Naive thymus-derived CD8-positive, alpha-beta T cell (primary cell): ENCODE measurements at places on chromosomes 1 and 21. TPM values are rescaled to one million over a fixed set of nuclear protein-coding genes. Genes with fewer than 3 reads are reported as not detected.

DNA sequence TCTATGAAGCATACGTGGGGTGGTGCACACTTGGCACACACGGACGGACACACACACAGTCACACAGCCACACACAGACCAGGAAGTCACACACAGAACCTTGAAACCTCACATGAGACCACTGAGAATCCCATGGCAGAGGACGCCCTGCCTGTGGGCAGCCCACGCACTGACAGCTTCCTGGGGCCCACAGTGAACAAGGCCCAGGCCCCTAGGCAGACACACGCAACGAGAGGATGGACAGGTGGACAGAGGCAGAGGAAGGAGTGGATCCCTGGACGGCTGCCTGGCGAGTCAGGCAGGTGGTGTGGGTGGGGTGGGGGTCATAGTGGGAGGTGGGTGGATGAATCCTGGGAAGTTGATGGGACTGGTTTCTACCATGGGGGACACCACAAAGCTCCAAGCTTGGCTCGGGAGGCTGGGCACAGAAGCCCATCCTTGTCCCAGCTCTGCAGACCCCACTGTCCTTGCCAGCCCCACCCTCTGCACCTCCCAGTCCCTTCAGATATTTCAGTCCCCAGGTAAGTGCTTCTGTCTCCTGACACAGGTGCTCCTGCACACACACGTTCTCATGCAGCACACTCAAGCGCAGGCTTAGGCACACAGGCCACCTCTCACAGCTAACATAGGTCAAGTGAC is 49.1 kb downstream of the WNT9A start:
- no peaks in the 10 kb centered on the region for H3K36me3 ChIP-seq
- H3K27me3 ChIP-seq, result no peaks in the 10 kb centered on the region
- no peak overlapping the region for H3K4me3 ChIP-seq
- no peak overlapping the region for H3K27ac ChIP-seq
- H3K4me1 ChIP-seq, result peaks cover 46% of the 10 kb centered on the region

GRCh38 chr1:24364975-24365678 is 46.0 kb downstream of the GRHL3 start:
- no peaks in the 10 kb centered on the region for H3K27me3 ChIP-seq
- H3K4me3 ChIP-seq, result no peak overlapping the region
- no peaks in the 10 kb centered on the region for H3K36me3 ChIP-seq
- no peak for DNase-seq
- no peak overlapping the region for H3K27ac ChIP-seq

GRCh38 chr1:118998171-118998570 is 10.0 kb upstream of the TBX15 start:
- no peak for DNase-seq
- H3K4me1 ChIP-seq, result peaks cover 11% of the 10 kb centered on the region
- no peak overlapping the region for H3K27ac ChIP-seq
- no peak overlapping the region for H3K4me3 ChIP-seq

DNA sequence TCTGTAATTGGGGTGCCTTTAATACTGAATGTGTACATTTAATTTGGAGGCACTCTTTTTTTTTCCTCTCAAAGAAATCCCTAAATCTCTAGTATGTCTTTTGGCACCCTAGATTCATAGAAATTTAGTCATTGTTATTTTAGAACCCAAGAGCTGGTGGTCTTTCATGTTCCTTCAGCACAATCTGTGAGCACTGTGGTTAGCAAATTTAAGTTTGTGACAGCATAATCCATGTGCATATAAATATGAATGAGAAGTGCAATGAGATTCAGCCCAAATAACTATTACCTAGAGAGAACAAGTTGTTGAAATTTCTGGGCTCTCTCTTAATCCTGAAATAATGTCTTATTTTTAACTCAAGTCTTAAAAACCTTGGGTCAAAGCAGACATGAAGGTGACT is 4.5 kb downstream of the PPP1R8 start:
- H3K36me3 ChIP-seq, result peaks cover 59% of the 10 kb centered on the region
- no peak overlapping the region for H3K27ac ChIP-seq
- H3K4me3 ChIP-seq, result no peak overlapping the region
- DNase-seq, result no peak
- no peaks in the 10 kb centered on the region for H3K27me3 ChIP-seq

DNA sequence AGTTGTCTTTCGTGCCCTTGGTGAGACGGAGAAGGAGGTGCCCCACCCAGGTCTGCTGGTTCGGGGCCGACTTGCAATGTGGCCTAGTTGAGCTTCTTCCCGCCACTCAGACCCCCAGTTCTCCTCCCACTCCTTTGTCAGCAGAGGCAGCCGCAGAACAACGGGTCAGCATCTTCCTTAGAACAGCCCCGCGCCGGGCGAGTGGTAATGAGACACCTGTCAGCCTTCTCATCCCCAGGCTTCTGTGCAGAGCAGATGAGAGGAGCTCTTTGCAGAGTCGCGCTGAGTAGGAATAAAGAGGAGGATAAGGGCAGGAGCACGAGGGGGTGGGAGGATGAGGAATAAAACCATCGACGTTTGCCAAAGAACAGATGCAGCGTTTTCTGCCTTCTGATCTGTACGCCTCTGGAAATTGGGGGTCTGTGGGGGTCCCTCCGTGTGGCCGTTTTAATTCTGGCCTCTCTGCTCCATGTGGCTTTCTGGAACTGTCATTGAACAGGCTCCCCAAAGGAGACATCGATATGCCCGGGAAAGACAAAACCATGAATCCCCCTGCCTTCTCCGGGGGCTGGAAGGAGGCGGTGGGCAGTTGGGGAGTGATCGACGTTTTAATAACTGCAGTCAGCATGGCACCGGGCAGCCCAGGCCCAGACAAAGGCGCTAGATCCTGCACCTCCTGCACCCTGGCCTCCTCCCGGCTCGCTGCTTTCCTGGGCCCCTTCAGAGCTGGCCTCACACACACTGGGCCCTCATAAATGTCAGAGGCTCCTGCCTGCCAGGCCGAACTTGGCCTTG is 27.5 kb upstream of the IGSF21 start:
- H3K4me1 ChIP-seq, result no peaks in the 10 kb centered on the region
- peak overlapping the region; percentile 34 for H3K27ac ChIP-seq
- no peaks in the 10 kb centered on the region for H3K27me3 ChIP-seq
- H3K4me3 ChIP-seq, result no peak overlapping the region

- H3K27ac ChIP-seq, result no peak overlapping the region
- H3K36me3 ChIP-seq, result no peaks in the 10 kb centered on the region
- H3K4me1 ChIP-seq, result no peaks in the 10 kb centered on the region
- no peak overlapping the region for H3K4me3 ChIP-seq
- DNase-seq, result no peak
These were observed 30.0 kb downstream of the TMPRSS15 start for GRCh38 chr21:18373606-18374005.

DNA sequence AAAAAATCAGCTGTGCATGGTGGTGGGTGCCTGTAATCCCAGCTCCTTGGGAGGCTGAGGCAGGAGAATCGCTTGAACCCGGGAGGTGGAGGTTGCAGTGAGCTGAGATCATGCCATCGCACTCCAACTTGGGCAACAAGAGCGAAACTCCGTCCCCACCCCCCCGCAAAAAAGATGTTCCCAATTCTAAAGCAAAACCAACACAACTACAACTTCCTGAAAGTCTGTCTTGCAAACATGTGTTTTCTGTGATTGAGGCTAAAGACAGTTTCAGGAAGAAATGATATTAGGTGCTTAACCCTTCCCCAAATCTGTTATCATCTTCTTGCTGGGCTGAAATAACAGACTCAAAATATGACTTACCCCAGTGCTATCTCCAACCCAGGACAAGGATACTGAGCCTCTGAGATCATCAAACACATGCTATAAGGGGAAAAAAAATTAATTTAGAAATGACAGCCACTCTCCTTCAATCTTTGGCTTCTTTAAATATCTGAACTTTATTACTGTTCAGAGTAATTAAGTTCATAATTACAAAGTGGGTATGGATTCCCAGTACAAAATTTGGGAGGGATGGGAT is 28.5 kb downstream of the SORT1 start:
- DNase-seq, result no peak

GRCh38 chr21:38342739-38343138 is 85.9 kb downstream of the KCNJ15 start:
- no peak overlapping the region for H3K4me3 ChIP-seq
- H3K27ac ChIP-seq, result no peak overlapping the region
- no peak for DNase-seq
- no peaks in the 10 kb centered on the region for H3K4me1 ChIP-seq
- H3K27me3 ChIP-seq, result peaks cover 2% of the 10 kb centered on the region

DNA sequence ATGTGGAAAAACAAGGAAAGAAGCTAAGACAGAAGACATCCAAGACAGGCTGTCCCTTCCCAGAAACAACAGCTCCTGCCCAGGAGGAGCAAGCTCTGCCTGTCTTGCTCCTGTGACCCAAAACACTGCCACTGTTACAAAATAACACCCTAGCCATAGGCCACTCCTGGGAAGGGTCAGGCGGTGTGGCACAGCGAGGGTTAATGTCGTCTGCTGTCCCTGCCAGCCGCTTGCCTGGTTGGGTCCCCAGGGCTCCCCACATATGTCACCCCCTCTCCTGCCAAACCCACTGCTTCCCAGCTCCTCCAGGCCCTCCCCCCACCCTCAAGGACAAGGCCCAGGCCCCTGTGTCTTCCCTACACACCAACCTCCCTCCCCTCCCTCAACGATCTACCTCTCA is 3.9 kb upstream of the NHLH1 start:
- H3K27ac ChIP-seq, result no peak overlapping the region
- no peaks in the 10 kb centered on the region for H3K27me3 ChIP-seq
- no peak for DNase-seq
- no peak overlapping the region for H3K4me3 ChIP-seq

The CFHR3 gene
- not detected for polyA plus RNA-seq

The DSCAM gene
- not detected for polyA plus RNA-seq

DNA sequence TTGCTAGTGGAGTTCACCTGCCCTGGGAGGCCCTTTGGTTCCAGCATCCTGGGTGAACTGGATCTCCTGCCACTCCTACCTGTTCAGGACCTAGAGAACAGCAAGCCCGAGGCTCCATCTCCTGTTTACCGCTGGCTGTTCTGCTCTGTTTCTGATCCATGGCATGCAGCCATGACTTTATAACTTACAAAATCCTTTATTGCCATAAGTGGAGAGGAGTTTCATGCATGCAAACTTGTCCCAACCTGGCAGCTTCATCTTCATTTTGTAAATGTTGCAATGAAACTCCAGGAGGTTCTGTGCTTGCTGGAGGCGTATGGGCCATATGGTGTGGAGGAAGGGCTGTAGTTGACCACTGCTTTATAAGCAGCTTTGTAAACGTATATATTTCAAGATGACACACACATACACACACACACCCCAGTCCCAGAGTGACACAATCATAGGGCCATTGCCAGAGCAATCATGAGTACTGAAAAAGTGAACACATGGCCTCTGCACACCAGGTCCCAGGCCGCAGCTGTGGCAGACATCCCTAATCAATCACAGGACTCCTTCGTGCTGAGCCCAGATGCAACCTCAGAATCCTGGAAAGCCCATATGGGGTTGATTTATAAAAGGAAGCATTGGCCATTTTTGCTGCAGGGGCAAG is 69.0 kb downstream of the UBIAD1 start:
- H3K4me3 ChIP-seq, result no peak overlapping the region
- no peak overlapping the region for H3K27ac ChIP-seq
- DNase-seq, result no peak

- H3K27ac ChIP-seq, result no peak overlapping the region
These were observed 56.3 kb downstream of the ZP4 start for GRCh38 chr1:237834461-237834860.

DNA sequence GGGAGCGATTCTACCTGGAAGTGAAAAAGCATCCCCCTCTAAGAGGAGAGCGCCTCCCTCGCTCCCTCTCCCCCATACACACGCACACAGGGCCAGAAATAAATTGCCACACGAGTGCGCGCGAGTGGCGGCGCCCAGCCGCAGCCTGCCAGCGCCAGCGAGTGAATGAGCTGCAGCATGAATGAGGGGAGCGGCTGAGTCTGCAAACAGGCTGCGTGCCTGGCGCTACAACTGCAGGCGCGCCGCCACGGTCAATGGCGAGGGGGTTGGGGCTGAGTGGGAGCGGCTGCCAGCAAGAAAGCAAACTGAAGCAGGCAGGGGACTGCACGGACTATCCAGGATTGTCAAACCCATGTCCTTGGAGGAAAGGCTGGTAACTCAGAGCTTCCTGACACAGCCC is 2.2 kb downstream of the CAMK1G start:
- no peak overlapping the region for H3K27ac ChIP-seq
- DNase-seq, result no peak
- peaks cover 16% of the 10 kb centered on the region for H3K27me3 ChIP-seq
- no peaks in the 10 kb centered on the region for H3K36me3 ChIP-seq

The NES gene
- not detected for polyA plus RNA-seq

The TRIM67 gene
- not detected for polyA plus RNA-seq

DNA sequence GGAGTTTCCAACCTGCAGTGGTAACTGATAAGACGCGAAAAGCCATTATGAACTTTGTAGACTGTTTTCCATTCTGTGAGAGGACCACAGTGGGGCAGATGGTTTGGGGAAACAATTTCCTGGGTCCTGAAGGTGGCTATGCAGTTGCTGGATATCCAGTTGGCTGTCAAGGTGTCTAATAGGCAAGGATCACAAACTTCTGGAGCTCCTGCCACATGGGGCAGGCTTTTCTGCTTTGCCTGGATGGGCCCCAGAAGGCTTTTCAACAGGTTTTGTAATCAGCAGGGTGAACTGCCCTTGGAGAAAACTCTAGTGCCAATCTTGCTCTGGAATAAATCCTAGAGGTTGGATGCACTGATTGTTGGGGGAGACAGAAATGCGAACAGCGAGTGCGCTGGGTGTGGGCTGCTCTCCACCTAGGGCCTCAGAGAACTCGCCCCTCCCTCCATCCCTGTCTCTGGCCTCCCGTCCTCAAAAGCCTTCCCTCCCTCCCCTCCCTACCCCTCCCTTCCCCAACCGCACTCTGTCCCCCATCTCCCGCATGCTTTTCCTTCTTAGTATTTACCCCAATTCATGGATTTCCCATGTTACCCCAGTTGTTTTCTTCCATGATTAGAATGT is 210.3 kb upstream of the USP24 start:
- no peaks in the 10 kb centered on the region for H3K4me1 ChIP-seq
- no peak overlapping the region for H3K27ac ChIP-seq
- DNase-seq, result no peak
- no peaks in the 10 kb centered on the region for H3K36me3 ChIP-seq

GRCh38 chr1:164608651-164609057 is 49.7 kb downstream of the PBX1 start:
- H3K4me1 ChIP-seq, result no peaks in the 10 kb centered on the region
- no peak overlapping the region for H3K27ac ChIP-seq
- H3K27me3 ChIP-seq, result peaks cover 4% of the 10 kb centered on the region

DNA sequence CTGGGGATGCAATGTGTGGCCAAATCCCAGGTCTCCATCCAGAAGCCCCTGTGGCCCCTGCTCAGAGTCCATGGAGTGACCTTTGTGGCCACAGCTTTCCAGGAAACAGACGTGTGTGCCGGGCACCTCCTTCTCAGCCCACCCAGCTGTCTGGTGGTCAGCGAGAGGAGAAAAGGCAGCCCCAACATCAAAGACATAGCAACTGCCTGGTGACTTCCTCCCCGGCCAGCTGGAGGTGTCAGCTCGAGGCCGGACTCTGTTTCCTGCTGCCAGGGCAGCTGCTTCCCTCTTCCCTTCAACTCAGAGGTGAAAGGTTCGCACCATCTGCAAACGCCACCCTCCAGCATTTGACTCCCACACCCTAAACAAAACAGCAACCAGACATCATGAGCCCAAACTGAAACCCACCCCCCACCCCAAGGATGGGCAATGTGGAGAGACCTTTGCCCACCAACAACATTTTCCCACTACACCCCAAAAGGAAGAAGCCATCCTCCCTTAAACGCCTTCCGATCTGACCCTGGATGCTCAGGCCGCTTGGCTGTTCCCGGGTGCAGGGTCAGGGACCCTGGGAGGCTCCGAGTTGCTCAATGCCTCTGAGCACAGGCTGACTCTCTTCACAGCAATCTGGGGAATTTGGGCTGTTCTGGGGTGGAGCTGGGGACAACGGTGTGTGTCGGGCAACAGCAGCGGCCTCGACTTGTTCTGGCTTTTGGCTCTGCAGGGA is 162.3 kb downstream of the PSMG1 start:
- peaks cover 9% of the 10 kb centered on the region for H3K36me3 ChIP-seq
- H3K4me3 ChIP-seq, result no peak overlapping the region
- H3K27ac ChIP-seq, result no peak overlapping the region
- no peak for DNase-seq

The ELOA gene
- polyA plus RNA-seq, result 26.4 TPM
